ENCODE measurements at places on chromosomes 16 and 17.

GRCh38 chr17:45277992-45278391 is 16.1 kb upstream of the SPATA32 start:
- DNase-seq: no peak

DNA sequence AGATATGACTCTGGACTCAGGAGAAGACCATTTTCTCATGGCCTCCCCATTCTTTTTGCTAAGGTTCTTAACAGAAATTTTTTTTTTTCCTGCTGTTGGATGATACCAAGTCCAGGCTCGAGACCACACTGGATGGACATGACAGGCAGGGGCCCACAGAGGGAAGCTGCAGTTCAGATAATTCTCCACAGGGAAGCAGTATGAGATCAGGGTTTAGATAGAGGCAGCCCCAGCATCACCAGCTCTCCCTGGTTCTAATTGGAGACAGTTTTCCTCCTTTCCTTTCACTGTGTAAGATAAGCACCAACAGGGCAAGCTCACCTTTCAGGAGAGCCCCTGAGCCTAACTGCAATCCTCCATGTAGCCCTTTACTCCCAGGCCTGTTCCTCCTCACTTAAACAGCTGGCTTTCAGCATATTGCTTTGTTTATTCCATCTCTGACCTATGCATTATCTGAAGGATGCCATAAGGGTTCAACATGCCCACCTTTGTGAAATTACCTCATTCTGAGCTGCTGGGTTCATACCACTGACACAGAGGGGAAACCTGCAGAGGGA is 108.1 kb downstream of the SNX11 start:
- peak; percentile 100 for DNase-seq

GRCh38 chr16:85640254-85640558 is 27.1 kb downstream of the GSE1 start:
- no peak for DNase-seq

DNA sequence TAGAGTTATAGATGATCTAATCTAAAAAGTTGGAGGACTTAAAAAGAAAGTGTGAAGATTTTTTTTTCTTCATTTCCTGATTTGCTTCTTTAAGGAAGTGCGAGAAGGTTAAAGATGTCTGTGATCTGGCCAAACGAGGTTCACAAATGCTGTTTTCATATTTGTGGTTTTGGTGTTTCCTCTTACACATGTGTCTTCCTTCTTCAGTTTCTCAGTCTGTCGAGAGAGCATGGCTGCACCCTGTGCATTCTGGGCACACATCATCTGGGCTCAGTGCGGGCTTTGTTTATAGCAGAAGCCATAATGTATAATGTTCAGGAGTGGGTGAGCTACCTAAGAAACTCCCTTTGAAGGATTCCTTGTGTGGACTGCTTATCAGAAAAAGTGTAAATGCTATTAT is 260.4 kb upstream of the TBX2 start:
- DNase-seq: no peak

GRCh38 chr17:78748048-78748729 is 33.9 kb downstream of the CYTH1 start:
- no peak for DNase-seq

DNA sequence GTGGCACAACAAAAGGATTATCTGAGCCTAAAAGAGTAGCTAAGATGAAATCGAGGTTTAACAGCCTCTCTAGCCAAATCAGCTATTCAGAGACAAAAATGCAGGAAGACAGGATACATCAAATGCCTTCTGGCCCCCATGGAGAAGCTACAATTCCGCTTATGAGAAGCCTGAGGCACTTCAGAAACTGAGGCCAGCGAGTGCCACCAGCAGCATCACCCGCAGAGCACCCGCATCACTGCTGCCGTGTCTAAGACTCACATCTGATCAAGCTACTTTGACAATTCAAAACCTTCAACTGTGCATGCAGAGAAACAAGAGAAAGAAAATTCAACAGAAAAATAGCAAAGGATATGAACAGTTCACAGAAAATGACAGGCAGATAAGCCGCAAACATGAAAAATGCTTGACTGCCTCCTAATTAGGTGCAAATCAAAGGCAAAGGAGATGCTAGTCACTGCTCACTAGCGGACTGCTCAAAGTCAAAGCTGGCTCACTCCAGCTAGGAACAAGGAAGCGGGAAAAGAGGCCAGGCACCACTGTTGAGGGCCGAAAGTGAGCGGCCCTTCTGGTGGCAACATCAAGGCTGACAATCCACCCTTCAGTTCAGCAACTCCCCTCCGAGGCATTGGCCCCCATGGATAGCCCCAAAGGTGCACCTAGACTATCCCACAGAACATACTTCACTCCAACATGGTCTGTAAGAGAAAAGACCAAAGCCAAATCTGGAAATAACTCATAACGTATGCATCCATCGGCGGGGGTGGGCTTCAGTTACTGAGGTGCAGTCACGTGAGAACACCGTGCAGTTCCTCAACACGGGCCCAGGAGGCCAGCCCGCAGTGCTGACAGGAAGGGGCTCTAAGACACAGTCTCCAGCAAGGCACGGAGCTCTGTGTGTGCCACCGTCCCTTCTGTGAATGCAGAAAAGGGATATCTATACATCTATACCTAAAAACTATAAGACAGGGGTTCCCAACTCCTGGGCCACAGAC is 12.0 kb downstream of the MTHFSD start:
- no peak for DNase-seq

DNA sequence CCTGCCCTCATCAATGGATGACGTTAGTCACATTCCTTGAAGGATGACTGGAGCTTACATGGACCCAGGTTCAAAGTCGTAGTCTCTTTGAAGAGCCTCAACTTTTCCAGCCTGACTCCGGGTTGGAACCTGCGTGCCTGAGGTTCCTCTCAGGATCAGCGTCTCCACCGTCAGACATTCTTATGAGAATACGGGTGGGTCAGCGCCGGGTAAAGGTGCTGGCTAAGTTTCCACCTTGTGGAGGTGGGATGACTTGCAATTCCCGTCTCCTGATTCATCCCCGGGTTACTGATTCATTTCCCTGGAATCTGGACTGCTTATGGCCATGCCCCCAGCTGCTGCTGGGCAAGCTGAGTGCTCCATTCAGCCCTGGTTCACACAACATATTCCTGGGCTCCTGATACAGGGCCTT is 38.9 kb upstream of the CMIP start:
- DNase-seq: no peak

DNA sequence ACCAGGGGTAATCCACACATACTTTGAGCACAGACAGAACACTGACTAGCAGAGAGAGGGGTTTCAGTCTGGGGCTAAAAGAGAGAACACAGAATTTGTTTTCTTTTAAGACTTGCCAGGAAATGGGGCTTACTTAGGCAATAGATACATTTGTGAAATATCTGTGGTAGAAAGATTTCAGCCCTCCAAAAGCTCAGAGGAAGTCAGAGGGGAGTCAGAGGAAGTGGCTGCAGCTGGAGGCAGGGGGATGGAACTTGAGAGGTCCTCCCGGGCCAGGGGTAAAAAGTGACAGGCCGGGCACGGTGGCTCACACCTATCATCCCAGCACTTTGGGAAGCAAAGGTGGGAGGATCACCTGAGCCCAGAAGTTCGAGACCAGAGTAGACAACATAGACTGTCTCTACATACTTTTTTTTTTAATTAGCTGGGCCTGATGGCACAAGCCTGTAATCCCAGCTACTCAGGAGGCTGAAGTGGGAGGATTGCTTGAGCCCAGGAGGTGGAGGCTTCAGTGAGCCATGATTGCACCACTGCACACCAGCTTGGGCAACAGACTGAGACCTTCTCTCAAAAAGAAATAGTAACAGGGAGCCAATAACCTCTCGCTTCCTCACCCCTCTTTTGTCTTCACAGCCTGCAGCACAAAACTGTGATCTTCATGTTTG is 49.9 kb downstream of the NLRC5 start:
- no peak for DNase-seq

DNA sequence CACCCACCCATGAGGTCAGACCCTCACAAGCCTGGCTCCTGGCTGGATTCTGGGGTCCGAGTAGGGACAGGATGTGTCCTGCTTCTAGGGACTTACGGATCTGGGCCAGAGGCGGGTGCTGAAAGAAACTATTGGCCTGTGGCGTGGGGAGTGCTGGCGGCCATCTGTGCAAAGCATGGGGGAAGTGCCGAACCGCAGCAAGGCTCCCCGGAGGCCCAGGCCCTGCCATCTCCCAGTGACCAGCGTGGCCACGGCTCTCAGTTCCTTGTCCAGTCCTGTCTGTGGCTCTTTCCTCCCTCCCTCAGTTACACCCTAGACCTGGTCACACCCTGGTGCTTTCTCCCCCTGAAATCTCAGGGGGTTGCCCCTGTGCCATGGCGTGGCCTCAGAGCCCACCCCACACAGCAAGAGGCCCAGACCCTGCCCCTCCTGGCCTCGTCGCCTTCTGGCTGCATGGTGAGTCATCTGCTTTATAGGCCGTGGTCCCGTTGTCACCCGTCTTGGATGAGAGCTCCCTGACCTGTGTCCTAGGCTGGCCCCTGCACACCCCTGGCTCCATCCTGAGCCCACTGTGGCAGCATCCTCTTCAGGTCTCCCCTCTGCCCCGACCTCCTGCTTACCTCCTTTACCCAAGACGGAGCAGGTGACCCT is 54.5 kb downstream of the PRMT7 start:
- no peak for DNase-seq

DNA sequence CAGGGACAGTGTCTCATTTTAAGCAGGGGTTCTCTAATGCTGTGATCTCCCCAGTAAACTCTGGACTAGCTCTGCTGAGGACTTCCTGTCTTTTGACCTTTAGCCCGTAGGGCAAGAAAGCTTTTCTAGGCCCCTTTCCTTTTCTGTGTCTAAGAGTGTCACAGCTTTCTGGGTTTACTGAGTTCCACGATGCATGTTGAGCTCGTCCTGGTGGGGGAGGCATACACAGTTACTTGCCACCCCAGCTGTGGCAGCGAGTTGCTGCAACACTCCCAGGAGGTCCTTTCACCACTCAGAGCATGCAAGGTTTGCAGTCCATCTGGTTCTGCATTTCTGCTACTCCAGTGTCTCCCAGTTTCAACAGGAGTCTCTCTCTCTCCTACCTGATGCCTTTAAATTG is 23.7 kb downstream of the NOD2 start:
- DNase-seq: no peak

- no peak for DNase-seq
These were observed 30.5 kb downstream of the C16orf87 start for GRCh38 chr16:46800494-46800893.

DNA sequence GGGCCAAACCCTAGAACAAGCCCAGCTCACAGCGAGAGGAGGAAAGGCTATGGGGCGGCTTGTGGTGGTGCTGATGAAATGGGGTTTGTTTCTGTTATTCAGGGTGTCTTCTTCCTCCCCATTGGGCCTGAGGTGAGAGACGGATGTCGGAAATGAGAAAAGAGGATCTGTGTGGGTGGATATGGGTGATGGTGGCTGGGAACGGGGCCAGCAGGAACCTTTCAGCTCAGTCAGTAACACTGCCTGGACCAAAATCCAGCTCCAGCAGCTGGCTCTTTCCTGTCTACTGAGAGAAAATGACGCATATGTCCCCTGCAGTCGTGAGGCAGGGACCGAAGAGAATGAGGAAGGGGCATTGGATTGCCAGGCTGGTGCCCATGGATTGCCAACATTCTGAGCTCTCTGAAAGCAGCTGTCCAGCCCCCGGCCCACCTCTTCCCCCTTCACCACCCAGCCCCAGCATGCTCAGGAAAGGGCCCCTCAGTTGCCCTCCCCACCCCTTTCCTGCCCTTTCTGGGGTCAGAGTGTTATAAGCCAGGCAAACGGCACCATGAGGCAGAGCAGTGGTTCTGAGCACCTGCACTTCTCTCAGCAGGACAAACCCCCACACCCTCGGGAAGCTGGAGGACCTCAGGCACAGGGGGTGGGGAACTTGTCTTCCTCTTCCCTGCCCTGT is 4.0 kb downstream of the MYH3 start:
- no peak for DNase-seq

- DNase-seq: no peak
These were observed at the start of gene GRIN2C for GRCh38 chr17:74859459-74860228. Gene GRIN2C, minus strand, starts transcription at chr17:74859885. Its CDS starts 4,793 bp downstream, at chr17:74855092.

DNA sequence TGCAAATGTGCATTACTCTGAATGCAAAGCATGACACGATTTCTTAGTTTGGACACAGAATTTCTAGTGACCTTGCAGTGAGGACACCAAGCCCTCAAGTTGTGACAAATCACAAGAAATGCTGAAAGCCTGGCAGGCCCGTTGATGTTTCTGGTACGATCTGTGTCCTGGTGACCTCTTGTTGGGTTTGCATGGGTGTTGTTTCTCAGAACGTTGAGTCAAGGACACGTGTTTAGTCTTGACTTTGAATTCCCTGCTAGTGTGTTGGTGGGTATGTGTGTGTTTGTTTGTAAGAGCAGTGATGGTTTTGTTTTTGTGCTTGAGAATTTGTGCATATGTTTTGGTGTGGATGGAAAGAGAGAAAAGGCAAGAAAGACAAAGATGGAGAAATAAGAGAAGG is 37.8 kb upstream of the MAF start:
- DNase-seq: no peak

GRCh38 chr16:14629612-14629918 is 495 bp downstream of the PARN start:
- DNase-seq: no peak

GRCh38 chr17:82698065-82698973 is at the start of gene RAB40B:
Gene RAB40B, minus strand, starts transcription at chr17:82698698. Its CDS starts 102 bp downstream, at chr17:82698596.
- DNase-seq: peak; percentile 90

DNA sequence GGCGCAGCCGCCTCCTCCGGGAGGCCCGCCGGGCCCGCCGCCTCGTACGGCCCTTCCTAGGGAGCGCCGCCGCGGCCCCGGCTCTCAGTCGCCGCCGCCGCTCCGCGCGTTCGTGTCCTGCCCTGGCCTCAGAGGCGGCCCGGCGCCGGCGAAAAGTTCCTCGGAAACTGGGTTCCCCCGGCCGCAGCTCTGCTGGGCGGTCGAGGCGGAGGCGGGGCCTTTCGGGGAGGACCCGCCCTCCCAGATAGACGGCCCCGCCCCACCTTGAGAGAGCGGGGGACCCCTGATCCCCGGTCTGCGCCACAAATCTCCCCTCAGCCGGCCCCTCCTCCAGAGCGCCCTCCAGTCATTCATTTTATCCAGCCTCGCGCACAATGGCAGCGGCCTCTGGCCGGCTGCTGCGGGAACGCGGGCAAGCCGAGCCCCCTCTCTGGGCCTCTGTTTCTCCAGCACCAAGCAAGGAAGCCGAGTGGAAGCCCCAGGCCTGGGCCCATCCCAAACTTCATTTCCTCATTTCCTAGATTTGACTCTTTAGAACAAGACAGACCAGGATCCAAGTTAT is at the start of gene SREBF1:
SREBF1 (minus strand) TSS at position 169 of the 562 bp plus-strand sequence. CDS start 169 bp downstream, outside the sequence.
- no peak for DNase-seq

DNA sequence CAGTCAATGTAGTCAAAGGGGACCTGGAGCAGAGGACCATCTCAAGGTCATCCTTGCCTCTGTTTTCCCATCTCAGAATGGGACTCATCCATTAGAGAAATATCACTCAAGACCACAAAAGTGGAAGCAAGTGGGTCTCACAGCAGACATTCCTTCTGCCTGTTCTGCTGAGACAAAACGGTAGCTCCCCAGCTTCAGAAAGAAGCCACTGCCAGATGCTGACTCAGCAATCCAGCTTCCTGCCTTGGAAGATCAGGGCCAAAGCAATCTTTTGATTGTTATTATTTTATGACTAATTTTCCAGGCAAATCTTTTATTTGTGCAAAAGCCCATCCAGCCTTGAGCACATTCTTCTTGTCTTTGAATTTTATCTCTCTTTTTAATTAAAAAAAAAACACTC is 86.8 kb downstream of the CCT6B start:
- DNase-seq: no peak

Data from NCI-H510A treated with DMSO at 0.1 percent for 48 hours (cell line).